ENCODE measurements at places on chromosomes 16 and 17.
A peak's percentile ranks its signal among the peaks of the same experiment; 100 is the strongest.

- DNase-seq = no peak
These were observed 50.8 kb downstream of the MRTFB start for GRCh38 chr16:14121872-14122271.

- no peak for DNase-seq
These were observed 51.9 kb downstream of the PLCG2 start for GRCh38 chr16:81830845-81831540.

GRCh38 chr17:39208893-39209292, 8.8 kb downstream of the RPL19 start:
- DNase-seq = no peak

DNA sequence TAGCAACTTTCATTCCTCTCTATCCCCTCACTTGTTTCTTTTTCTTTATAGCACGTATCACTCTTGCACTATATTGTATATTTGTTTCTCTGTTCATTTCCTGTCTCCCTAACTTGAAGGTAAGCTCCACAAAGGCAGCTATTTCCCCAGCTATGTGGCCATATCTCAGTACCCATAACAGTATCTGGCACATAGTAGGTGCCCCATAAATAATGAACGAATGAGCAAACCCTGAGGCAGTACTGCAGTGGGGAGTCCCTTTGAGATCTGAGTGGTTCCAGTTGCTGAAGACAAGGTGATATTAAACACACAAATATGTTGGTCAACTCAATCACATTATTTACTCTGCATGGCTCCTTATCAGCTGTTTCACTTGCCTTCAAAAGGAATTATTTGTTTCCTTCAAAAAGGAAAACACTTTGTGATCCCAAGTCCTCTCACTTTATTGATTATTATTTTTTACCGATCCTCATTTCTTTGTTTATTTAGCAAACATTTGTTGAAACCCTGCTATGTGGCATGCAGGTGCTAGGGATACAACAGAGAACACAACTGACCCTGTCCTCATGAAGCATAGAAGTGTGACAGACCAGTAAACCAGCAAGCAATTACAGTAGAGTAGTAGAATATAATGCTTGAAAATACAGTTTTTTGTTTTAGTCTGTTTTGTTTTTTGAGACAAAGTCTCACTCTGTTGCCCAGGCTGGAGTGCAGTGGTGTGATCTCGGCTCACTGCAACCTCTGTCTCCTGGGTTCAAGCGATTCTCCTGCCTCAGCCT, 5.7 kb upstream of the ADAP2 start:
- no peak for DNase-seq

DNA sequence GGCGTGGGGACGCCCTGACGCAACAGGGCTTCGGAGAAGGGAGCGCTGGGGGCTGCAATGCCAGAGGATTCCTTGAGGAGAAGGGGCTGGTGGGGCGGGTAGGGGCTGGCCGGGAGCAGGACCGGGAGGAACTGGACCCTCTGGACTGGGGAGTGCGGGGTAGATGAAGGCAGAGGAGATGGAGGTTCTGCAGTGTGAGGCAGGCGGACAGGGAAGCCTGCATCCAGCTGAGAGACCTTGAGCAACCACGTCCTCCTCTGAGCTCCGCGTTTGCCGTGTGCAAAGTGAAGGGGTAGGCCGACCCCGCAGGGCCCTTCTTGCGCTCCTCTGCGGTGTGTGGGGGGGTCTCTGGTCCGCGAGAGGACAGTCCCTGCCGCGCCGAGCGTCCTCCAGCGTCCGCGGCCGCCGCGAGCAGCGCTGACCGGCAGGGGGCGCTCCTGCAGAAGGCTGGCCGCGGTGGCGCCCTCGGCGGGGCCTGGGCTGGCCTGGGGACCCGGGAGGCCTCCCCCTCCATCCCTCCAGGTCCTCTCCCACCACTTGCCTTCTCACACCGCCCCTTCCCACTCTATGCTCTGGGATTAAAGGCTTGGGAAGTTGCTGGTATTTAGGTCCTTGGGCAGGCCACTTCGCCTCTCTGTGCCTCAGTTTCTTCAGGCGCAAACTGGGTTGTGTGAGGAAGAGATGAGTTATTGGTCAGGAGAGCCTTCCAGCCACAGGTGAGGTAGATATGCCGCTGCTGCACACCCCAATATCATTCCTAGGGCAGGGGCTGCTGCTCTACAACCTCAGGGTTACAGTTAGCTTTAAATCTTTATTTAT, 9.6 kb upstream of the WNT9B start:
- DNase-seq = peak; percentile 55

DNA sequence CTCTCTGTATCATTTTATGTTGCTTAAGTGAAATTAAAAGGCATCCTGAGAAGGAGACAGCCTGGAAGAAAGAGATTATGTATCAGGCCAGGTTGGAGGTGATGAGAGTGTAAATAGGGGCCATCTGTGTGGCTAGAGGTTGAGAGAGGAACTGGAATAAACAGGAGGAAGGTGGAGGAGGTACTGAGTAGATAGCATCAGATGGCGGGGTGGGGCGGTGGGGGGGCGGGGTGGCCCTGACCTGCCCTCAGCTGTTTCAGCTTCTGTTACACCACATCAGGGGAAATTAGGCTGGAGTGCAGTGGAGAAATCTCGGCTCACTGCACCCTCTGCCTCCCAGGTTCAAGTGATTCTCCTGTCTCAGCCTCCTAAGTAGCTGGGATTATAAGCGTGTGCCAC, 6.9 kb upstream of the KCNG4 start:
- DNase-seq = no peak

GRCh38 chr16:81720973-81721906, 57.9 kb upstream of the PLCG2 start:
- no peak for DNase-seq

GRCh38 chr17:66468241-66469087, 166.1 kb downstream of the PRKCA start:
- DNase-seq = peak; percentile 52

- DNase-seq = no peak
These were observed 2.1 kb upstream of the PYCR1 start for GRCh38 chr17:81939218-81939617.

- no peak for DNase-seq
These were observed 502.1 kb downstream of the GRIN2A start for GRCh38 chr16:9680019-9680655.

DNA sequence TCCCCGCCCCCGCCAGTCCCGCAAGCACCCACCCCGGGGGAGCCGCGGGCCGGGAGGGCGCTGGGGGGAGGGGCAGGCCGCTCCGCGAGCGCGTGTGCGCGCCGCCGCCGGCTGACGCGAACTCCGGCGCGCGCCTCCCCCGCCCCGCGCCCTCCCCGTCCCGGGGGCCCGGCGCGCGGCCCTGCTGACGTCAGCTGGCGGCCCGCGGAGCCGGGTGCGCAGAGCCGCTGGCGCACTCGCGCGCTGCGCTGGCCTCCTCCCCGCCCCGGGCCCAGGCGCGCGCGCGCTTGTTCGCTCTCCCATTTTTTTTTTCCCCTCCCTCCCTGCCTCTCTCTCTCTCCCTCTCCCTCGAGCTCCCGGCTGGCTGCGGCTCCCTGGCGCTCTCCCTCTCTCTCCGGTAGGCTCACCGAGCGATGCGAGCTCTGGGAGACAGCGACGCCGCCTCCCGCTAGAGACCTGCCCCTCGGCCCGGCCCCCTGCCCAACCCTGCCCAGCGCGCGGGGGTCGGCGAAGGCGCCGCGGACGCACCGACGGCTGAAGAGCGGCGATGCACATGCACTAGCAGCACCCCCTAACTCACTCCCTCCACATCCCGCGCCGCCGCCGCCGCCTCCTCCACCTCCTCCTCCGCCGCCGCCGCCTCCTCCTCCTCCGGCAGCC, at the start of gene GNAO1:
TSS of gene GNAO1 (plus strand) at position 334 of the 660 bp plus-strand sequence. CDS start 747 bp downstream, outside the sequence.
- DNase-seq = peak; percentile 85

GRCh38 chr16:89026121-89026612, 49.2 kb upstream of the CBFA2T3 start:
- no peak for DNase-seq

Data from adipocyte (in vitro differentiated cells).